ENCODE measurements at places on chromosomes 16 and 17. TPM values are rescaled to one million over a fixed set of nuclear protein-coding genes. Genes with fewer than 3 reads are reported as not detected.

DNA sequence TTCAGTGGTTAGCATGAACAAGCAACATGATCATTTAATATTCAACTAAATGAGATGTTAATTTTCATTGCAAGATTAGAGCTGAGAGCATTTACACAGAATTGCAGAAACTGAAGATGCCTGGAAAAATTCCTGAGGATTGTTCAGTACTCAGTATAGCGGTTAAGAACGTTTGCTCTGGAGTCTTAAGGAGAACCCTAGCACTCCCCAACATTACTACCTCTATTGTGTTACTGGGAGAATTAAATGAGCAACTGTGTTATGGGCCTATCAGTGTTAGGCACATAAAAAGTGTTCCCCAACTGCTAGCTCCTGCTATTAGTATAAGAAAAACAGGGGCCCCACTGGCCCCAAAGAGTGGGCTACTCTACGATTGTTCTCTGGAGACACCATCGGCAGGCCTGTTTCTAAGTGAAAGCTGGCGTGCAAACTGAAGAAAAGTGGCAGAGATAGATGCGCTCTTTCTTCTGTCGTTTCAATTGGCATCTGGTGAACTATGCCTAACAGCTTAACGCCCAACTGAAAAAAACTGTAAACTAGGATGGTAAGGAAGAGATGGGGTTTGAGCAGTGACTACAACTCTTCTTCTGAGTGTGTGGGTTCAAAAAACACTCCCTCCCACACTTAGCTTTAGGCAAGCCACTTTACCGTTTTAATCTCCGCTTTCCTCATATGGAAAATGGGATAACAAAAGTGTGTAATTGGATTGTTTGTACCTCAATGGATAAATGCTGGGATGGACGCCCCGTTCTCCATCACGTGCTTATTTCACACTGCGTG is 1.3 kb downstream of the CDR2 start:
- H3K36me3 ChIP-seq, result no peaks in the 10 kb centered on the region
- H3K27ac ChIP-seq, result peak overlapping the region; percentile 49
- DNase-seq, result no peak
- H3K27me3 ChIP-seq, result peaks cover 9% of the 10 kb centered on the region
- peak overlapping the region; percentile 92 for H3K4me3 ChIP-seq
- peaks cover 29% of the 10 kb centered on the region for H3K4me1 ChIP-seq

- DNase-seq, result no peak
- H3K4me1 ChIP-seq, result no peaks in the 10 kb centered on the region
- H3K27ac ChIP-seq, result no peak overlapping the region
- H3K36me3 ChIP-seq, result no peaks in the 10 kb centered on the region
- no peak overlapping the region for H3K4me3 ChIP-seq
- peaks cover 17% of the 10 kb centered on the region for H3K27me3 ChIP-seq
These were observed 34.8 kb upstream of the FBXO47 start for GRCh38 chr17:39001703-39002637.

GRCh38 chr16:6081320-6081976 is 983.9 kb upstream of the EEF2KMT start:
- H3K4me1 ChIP-seq, result no peaks in the 10 kb centered on the region
- no peak overlapping the region for H3K4me3 ChIP-seq
- H3K27me3 ChIP-seq, result peaks cover 14% of the 10 kb centered on the region
- no peak overlapping the region for H3K27ac ChIP-seq
- H3K36me3 ChIP-seq, result no peaks in the 10 kb centered on the region

GRCh38 chr16:13315642-13316427 is 414.4 kb downstream of the SHISA9 start:
- no peaks in the 10 kb centered on the region for H3K27me3 ChIP-seq
- no peak for DNase-seq
- H3K36me3 ChIP-seq, result no peaks in the 10 kb centered on the region
- H3K4me1 ChIP-seq, result no peaks in the 10 kb centered on the region

DNA sequence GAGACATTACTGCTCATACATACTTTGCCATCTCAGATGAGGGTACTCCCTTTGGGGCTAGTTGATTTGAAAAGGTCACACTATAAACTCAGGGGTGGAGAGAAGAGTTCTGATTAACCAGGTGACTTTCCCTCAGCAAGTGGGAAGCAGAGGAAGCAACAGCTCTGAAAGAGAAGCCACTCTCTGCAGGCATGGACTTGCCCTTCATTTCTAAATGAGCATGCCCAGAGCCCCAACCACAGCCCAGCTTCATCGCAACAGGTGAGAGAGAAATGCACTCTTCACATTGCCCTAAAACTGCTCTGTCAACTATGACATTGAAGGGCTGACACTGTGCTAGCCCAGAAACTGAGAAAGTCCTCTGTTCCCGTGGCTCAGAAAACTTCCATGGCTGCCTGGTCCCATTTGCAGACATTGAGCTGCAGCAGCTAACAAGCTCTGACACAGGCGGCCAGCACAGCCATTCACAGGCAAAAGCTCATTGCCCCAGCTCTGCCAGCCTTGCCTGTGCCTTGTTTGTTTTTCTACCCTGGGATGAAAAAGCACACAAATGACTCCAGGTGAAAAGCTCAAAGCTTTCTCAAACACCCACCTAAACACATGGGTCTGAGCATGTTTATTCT is 419.8 kb upstream of the DYNLRB2 start:
- DNase-seq, result no peak
- H3K4me3 ChIP-seq, result no peak overlapping the region
- no peak overlapping the region for H3K27ac ChIP-seq
- no peaks in the 10 kb centered on the region for H3K36me3 ChIP-seq

- peak overlapping the region; percentile 87 for H3K4me3 ChIP-seq
- peaks cover 18% of the 10 kb centered on the region for H3K36me3 ChIP-seq
- H3K4me1 ChIP-seq, result peaks cover 13% of the 10 kb centered on the region
- peaks cover 8% of the 10 kb centered on the region for H3K27me3 ChIP-seq
- peak overlapping the region; percentile 10 for H3K27ac ChIP-seq
These were observed 1.8 kb downstream of the KIF1C start for GRCh38 chr17:4999430-5000093.

GRCh38 chr17:67500261-67500660 is 123.2 kb downstream of the PITPNC1 start:
- peak overlapping the region; percentile 71 for H3K27ac ChIP-seq
- H3K4me1 ChIP-seq, result peaks cover 22% of the 10 kb centered on the region
- no peaks in the 10 kb centered on the region for H3K27me3 ChIP-seq
- no peak overlapping the region for H3K4me3 ChIP-seq
- no peak for DNase-seq

DNA sequence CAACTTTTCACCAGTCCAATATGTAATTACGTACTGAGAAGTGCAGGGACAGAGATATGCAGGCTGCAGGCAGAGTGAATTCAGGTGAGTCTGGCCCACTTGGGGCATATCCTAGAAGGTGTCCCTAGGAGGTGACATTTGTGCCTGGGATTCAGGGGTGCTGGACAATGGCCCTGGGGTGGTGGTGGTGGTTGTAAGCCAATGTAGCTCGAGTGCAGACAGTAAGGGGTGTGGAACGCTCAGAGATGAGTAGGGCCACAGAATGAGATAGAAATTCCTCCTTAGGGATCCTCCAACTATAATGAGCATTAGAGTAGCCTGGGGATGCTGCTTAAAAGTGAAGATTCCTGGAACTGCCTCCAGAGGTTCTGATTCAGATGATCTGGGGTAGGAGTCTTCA is 221.7 kb upstream of the MPHOSPH6 start:
- no peak overlapping the region for H3K27ac ChIP-seq
- H3K36me3 ChIP-seq, result no peaks in the 10 kb centered on the region
- no peak overlapping the region for H3K4me3 ChIP-seq

DNA sequence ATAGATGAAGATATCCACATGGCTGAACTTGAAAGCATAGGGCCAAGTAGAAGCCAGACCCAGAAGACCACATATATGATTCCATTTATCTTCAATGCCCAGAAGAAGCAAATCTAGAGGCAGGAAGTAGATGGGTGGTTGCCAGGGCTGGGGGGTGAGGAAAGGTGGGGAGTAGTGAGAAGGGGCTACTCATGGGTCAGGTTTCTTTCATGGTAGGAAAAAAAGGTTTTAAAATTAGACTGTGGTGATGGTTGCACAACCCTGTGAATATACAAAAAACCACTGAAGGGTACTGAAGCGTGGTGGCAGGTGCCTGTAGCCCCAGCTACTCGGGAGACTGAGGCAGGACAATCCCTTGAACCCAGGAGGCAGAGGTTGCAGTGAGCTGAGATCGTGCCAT is 5.4 kb downstream of the CD2BP2 start:
- peaks cover 6% of the 10 kb centered on the region for H3K4me1 ChIP-seq
- no peak for DNase-seq
- no peak overlapping the region for H3K4me3 ChIP-seq

DNA sequence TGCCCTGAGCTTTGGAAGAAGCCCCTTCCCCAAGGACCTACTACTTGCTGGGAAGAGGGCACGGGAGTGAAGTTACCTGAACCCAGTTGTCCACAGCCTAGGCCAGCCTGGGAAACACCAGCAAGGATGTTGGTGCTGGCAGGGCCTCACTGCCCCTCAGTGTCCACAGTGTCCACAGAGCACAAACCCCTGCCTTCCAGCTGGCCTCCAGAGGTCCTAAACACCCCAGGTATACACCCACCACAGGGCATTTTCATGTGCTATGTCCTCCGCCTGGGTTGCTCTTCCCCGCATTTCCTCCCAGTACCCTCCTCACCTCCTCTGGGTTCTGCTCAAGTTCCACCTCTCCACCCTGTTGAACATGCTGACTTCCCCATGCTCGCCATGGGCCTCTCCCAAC is 4.2 kb upstream of the PEMT start:
- H3K36me3 ChIP-seq, result peaks cover 1% of the 10 kb centered on the region
- peaks cover 44% of the 10 kb centered on the region for H3K4me1 ChIP-seq
- H3K27ac ChIP-seq, result peak overlapping the region; percentile 88
- no peaks in the 10 kb centered on the region for H3K27me3 ChIP-seq

DNA sequence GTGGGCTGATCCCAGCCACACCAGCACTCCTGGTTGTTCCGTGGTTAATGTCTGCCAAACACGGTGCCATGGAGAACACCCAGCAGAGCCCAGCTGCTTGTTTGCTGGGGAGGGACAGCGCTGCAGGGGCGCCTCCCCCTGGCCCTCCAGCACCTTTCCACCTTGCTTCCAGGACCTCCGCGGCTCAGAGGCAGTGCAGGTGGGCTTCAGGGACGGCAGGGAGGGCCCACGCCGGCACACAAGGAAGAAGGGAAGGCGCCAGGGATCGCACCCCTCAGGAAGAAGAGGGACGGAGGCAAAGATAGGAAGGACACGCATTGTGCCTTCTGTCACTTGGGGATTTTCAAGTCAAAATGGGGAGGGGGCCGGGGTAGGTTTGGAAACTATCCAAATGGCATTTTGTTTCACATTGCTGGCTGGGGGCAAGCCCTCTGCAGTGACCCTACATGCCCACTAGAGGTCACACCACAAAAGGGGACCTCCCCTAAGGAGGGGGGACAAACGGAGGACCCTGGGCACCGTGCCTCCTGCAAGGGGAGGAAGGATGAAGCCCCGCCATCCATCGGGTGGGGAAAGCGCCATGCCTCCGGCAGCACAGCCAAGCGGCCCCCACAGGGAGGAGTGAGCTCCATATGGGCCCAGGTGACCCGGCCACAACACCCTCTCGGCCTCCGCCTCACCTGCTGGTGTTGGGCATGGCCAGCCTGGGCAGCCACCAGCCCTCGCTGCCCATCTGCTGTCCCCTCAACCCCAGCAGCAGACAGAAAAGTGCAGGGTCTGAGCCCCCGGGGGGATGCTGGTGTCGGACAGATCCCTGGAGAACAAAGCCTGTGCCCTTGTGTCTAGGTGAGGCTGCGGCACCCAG is 7.5 kb upstream of the C16orf95 start:
- H3K4me3 ChIP-seq, result no peak overlapping the region
- H3K27me3 ChIP-seq, result no peaks in the 10 kb centered on the region
- H3K27ac ChIP-seq, result no peak overlapping the region
- peak; percentile 34 for DNase-seq

DNA sequence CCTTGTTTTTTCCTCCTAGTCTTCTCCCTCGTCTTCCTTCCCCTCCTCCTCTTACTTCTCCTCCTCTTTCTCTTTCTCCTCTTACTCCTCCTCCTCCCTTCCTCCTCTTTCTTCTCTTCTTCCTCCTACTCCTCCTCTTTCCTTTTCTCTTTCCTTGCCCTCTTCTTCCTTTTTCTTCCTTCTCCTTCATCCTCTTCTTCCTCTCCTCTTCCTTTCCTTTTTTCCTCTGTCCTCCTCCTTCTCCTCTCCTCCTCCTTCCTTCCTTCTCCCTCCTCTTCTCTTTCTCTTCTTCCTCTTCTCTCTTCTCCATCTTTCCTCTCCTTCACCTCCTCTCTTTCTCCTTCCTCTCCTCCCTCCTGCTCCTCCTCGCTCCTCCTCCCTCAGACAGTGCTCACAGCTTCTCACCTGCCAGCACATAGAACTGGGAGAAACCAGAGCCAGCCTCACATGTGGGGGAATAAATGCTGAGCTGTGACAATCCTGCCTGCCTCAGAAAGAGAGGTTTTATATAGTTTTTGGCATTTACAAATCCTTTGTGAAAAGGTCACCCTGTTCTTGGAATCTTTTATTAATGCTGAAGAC is 84.3 kb upstream of the NLRP1 start:
- no peak for DNase-seq
- H3K27ac ChIP-seq, result no peak overlapping the region
- H3K36me3 ChIP-seq, result no peaks in the 10 kb centered on the region
- no peak overlapping the region for H3K4me3 ChIP-seq
- peaks cover 28% of the 10 kb centered on the region for H3K27me3 ChIP-seq
- H3K4me1 ChIP-seq, result no peaks in the 10 kb centered on the region

GRCh38 chr16:15041271-15042004 is 14.4 kb downstream of the NTAN1 start:
- no peaks in the 10 kb centered on the region for H3K4me1 ChIP-seq
- no peaks in the 10 kb centered on the region for H3K27me3 ChIP-seq

- no peak overlapping the region for H3K27ac ChIP-seq
- H3K4me3 ChIP-seq, result no peak overlapping the region
- no peaks in the 10 kb centered on the region for H3K27me3 ChIP-seq
These were observed 12.5 kb downstream of the RGS11 start for GRCh38 chr16:263182-263774.

DNA sequence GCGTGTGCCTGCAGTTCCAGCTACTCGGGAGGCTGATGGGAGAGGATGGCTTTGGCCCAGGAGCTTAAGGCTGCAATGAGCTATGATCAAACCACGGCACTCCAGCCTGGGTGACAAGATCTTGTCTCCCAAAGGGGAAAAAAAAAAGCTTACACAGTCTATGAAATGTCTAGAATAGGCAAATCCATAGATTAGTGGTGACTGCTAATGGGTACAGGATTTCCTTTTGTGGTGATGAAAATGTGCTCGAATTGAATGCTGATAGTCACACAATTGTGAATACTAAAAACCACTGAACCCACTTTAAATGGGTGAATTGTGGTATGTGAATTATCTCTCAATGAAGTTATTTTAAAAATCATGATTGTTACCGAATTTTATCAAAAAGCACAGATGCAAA is 14.9 kb downstream of the USP7 start:
- no peaks in the 10 kb centered on the region for H3K27me3 ChIP-seq
- peaks cover 54% of the 10 kb centered on the region for H3K4me1 ChIP-seq
- no peak overlapping the region for H3K4me3 ChIP-seq
- no peaks in the 10 kb centered on the region for H3K36me3 ChIP-seq

- H3K4me3 ChIP-seq, result no peak overlapping the region
- H3K27ac ChIP-seq, result no peak overlapping the region
- no peaks in the 10 kb centered on the region for H3K36me3 ChIP-seq
- DNase-seq, result no peak
These were observed 74.6 kb upstream of the TBC1D3K start for GRCh38 chr17:37849617-37849972.

The CORO1A gene
- total RNA-seq, result 1.6 TPM

The TNRC6A gene
- total RNA-seq, result 94.4 TPM

The SGCA gene
- total RNA-seq, result not detected

The PRSS27 gene
- 6.3 TPM for total RNA-seq

The ENPP7 gene
- total RNA-seq, result not detected
